ENCODE measurements at places on chromosomes 11 and 22.

DNA sequence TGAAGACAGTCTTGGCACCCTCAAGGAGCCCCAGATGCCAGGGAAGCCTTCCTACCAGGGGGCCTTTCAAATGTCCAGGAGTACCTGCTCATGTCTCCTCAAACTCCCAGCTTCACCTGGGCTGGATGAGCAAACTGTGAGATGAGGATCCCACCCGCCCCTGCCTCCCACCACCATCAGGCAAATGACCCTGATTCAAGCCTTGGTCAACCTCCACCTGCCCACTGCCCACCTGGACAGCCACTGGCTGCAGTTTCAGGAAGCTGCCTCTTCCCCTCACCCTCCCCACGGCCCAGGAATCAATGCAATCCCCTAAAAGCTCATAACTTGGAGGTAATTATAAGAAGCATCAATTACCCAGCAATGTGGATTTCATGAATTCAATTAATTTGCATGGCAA, 122.7 kb downstream of the BUD13 start:
- no peak for DNase-seq

- DNase-seq, result no peak
These were observed 42.8 kb downstream of the TNRC6B start for GRCh38 chr22:40220316-40221054.

GRCh38 chr11:122422682-122423081, 232.8 kb upstream of the UBASH3B start:
- DNase-seq, result no peak

DNA sequence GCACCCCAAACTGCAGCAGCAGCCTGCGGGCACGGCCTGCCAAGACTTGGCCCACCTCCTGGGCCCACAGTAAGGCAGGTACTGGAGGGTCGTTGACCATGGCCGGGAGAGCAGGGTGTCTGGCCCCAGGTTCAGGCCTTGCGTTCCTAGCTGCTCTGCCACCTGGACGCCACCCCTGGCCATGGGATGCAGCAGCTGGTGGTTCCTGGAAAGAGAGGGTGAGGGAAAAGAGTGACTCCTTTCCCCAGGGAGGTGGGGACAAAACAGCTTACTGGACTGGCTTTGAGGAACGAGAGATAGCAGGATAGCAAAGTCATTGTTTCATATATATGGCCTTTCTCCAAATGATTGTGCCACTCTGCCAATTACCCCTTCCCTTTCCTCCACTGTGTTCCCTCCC, 1.8 kb downstream of the BSCL2 start:
- DNase-seq, result no peak

- DNase-seq, result no peak
These were observed 14.0 kb upstream of the APLNR start for GRCh38 chr11:57251037-57251436.

DNA sequence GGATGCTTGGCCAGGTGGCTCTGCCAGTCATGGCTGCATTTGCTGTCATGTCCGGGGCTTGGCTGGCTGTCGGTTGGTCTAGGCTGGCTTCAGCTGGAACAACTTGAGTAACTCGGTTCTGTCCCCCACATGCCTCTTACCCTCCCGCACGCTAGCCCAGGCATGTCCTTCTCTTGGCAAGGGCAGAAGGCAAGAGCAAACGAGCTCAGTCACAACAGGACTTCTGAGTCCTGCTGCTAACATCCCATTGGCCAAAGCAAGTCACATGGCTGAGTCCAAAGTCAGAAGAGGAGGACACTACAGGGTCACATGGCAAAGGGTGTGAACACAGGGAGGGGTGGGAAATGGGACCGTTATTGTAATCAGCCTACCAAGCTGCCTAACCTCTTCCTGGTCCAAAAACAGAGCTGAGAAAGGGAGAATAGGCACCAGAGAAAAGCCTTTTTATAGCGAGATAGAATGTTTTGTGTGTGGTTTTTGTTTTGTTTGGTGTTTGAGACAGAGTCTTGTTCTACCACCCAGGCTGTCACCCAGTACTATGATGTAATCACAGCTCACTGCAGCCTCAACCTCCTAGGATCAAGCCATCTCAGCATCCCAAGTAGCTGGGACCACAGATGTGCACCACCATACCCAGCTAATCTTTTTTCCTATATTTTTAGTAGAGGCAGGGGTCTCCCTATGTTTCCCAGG, 81.9 kb downstream of the MN1 start:
- no peak for DNase-seq

GRCh38 chr22:35821654-35822053, 104.0 kb downstream of the APOL5 start:
- no peak for DNase-seq

DNA sequence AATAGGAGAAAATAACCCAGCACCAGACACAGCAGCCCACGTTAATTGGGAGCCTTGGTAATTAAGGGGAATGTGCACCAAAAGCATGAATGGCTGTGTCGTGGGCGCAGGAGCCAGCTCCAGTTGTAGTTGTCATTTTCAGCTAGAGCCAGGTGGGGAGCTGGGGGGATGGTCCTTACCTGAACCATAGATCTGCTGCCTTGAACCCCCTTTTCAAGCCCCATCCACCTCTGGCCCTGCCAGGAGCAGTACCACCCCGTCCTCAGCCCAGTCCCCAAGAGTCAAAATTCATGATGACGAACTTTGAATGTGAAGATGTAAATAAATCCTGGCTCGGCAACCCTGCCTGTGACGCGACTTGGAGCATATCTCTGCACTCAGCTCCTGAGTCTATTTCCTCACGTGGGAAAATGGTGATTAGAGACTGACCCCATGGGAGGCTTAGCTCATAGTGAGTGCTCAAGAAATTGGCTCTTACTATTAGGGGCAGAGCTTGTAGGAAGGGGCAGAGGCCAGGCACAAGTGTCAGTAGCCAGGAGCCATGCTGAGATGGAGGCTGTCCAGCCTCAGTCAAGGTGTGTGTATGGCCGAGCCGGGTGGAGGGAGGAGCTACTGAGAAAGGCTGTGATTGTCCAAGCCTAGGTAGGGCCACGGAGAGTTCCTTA, 794 bp upstream of the FXYD6 start:
- no peak for DNase-seq

- no peak for DNase-seq
These were observed 53.7 kb downstream of the TBC1D22A start for GRCh38 chr22:46815896-46816731.

DNA sequence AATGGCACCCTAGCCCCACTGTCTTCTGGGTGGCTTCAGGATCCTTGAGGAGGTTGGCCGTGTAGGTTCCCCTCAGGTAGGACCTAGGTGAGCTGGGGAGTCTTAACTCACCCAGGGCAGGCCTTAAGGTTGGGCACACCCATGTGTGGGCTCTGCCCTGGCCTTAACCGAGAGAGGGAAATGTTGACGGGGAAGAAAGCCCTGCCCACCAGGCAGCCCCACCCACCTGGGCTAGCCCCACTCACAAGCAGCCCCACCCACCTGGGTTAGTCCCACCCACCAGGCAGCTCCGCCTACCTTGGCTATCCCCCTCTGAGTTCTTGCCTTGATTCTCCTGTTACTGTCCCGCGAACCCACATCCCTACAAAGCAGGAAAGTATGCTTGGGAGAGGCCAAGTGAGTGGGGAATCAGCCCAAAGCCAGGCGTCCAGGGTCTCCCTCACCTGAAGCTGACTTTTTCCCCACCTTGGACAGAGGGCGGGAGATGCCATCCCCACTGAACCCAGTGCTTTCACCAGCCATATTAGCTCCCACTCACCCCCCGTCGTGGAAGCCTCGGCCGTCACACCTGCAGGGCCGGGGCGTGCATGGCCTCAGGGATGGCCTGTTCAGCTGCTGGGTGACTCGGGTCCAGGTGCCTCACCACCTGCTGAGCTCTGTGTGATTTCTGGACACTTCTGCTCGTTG, at the start of gene MYEOV:
Gene MYEOV (plus strand): TSS at position 337 of the 687 bp plus-strand sequence. CDS start 1,200 bp downstream, outside the sequence.
- DNase-seq, result no peak

- DNase-seq, result no peak
These were observed 179.2 kb upstream of the MTMR2 start for GRCh38 chr11:96103102-96103501.

DNA sequence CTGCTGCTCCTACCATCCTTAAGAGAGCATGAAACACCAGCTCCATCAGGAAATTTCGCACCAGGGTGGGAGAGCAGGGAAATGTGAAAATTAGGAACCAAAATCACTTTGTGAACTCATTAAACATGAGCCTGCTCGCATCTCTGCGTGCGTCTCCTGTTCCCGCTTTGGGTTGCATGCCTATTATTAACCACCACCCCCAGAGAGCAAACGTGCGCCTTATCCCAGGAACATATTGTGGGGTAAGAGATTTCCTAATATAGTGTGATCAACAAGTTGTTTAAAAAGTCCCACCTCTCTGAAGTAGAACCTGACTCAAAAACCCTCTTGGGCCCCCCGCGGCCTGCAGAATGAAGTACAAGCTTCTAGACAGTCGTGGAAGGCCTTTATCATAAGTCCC, 115.0 kb downstream of the TENM4 start:
- DNase-seq, result no peak

GRCh38 chr11:36053862-36054261, 110.0 kb downstream of the LDLRAD3 start:
- no peak for DNase-seq

DNA sequence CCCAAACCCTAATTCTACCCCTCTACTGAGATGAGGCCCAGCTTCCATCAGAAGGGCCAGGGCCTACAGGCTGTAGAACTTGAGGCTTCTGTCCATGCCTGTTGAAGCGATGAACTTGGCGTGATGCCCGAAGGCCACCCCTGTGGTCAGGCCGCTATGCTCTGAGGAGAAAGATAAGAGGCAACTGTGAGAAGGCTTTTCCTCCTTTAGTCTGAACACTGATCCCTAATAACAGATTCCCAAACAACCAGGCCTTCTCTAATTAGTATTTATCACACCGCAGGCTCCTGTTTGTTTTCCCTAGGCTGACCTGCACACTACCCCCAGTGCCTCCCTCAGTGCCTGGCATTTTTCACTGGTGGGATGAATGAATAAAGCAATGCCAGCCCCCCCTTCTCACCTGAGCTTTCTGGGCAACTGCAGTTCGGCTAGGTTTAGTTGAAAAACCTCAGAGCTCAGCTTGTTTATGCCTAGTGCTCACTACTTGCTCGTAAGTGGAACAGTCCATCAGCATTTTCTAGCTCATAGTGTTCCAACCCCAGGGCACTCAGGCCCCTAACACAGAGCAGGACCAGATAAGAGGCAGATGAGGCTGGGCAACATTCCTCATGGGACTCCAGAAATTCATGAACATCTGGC, 15.2 kb downstream of the PRPF19 start:
- DNase-seq, result no peak

GRCh38 chr11:3022982-3023381, 30.9 kb upstream of the NAP1L4 start:
- no peak for DNase-seq

- no peak for DNase-seq
These were observed 536 bp downstream of the YWHAH start for GRCh38 chr22:31944700-31945442.
